AG09309 (cell line): ENCODE measurements at places on chromosomes 12 and 14.

GRCh38 chr12:117096501-117097042 is 2.6 kb downstream of the TESC start:
- DNase-seq = no peak

DNA sequence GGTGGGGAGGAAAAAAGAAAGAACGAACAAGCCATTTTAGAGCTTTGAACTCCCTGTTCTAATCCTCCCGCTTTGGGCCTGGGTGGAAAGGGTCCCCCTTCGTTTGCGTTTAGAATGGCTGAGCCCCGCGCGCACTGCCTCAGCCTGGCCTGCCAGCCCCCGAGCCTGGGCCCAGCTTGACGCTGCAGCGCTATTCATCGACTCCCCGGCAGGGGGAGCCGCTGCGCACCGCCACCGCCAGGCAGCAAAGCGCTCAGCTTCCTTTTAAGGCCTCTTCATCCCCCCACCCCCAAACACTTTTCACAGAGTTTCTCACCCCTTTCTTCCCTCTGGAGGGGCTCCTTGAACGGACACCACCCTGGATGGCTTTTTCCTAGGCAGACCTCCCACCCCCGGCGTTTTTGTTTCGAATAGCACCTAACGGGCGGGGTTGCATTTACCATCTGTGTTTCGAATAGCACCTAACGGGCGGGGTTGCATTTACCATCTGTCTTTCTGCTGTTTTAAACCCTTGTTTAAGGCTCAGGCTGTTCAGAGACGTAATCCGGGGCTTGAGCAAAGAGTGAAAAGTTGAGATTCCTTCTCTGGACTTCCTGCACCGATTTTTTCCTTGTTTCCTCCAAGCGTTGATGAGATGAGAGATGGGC is 56.4 kb upstream of the PIWIL1 start:
- no peak for DNase-seq

- DNase-seq = no peak
These were observed 53.6 kb downstream of the TEAD4 start for GRCh38 chr12:3012786-3013185.

GRCh38 chr12:48817873-48818830 is at the start of gene CACNB3:
Gene CACNB3 (plus strand): TSS chr12:48818496. CDS start chr12:48818930, 434 bp downstream.
- DNase-seq = no peak

GRCh38 chr14:89493877-89494634 is 77.0 kb upstream of the FOXN3 start:
- DNase-seq = no peak

GRCh38 chr14:77125281-77125801 is 16.2 kb downstream of the ZDHHC22 start:
- no peak for DNase-seq

DNA sequence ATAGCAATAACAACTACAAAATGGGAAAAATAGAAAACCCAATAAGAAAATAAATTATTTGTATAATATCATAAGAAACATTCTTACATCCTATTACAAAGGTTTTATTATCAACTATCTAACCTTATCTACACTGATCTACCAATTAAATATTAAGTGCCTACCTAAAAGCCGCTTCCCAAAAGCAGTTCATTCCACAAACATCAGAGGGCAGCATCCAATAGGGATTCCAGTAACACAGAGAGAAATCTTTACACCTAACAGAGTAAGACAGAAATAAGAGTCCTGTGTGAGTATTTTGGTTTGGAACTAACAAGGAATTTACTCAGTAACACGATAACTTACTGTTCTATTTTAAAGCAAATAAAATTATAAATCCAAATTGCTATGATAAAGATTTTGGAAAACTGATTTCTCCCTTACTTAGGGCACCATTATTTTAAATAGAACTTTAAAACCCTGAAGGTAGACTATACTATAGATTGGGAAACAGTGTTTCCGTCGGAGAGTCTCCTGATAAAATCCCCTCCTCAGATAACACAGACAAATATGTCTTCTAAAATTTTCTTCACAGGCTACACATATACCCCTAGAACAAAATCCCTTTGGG is 15.0 kb downstream of the GXYLT1 start:
- no peak for DNase-seq

- DNase-seq = no peak
These were observed 2.5 kb downstream of the SETD3 start for GRCh38 chr14:99478128-99478527.

DNA sequence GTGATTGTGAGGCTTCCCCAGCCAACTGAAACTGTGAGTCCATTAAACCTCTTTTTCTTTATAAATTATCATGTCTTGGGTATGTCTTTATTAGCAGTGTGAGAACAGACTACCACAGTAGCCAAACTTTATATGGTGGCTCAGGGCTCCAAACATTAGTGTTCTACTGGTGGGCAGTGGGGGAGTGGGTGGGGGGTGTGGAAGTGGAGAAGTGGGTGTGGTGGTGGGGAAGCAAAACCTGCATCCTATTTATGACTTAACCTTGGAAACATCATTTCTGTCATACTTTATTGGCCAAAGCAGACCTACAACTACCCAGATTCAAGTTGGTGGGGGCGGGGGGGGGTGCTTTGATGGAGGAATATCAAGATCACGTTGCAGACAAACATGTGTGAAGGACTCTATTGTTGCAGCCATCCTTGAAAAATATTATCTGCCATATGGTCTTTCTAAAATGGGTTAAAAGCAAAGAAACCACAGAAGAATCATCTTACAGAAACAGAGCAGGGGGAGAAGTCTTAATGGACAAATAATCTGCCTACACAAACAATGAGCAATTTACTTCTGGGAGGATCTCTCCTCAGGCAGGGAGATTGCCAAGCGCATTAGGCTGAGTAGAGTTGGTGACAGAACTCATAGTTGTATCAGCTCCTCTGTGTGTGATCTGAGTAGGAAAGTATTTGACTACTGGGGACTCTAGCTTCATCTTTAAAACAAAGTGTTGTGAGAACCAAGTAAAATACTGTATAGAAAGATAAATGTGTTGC is 1.4 kb upstream of the PWP1 start:
- no peak for DNase-seq

GRCh38 chr14:33958605-33959226 is 7.8 kb upstream of the EGLN3 start:
- no peak for DNase-seq

- DNase-seq = no peak
These were observed 8.0 kb upstream of the EVL start for GRCh38 chr14:100056964-100057795.

DNA sequence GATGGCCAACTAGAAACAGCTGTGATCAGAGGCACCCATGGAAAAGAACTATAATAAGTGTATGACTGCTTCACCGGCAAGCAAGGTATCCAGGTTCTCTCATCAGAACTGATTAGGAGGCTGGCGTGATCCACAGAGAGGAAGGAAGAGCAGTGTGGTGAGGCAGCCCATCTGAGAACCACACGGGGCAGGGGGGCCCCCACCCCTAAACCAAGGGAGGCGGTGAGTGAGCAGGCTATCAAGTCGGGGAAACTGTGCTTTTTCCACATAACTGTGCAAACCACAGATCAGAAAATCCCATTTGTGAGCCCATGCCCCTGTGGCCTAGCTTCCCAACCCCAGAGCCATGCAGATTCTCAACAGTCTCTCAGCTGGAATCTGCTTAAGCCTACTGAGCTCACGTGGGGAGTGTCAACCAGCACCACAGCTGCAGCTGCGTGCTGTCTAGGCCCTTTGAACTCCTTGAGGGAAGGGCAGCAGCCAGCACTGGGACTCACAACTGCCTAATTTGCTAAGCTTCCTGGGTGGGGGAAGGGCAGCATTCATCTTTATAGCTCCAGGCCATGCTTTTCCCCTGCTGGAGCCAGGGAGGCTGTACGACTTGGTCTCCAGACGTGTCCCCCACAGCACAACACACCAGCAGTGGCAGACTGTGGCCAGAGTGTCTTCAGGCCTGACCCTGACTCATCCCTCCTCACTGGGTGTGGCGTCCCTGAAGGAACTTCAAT is 444.4 kb upstream of the ATP2B1 start:
- no peak for DNase-seq

DNA sequence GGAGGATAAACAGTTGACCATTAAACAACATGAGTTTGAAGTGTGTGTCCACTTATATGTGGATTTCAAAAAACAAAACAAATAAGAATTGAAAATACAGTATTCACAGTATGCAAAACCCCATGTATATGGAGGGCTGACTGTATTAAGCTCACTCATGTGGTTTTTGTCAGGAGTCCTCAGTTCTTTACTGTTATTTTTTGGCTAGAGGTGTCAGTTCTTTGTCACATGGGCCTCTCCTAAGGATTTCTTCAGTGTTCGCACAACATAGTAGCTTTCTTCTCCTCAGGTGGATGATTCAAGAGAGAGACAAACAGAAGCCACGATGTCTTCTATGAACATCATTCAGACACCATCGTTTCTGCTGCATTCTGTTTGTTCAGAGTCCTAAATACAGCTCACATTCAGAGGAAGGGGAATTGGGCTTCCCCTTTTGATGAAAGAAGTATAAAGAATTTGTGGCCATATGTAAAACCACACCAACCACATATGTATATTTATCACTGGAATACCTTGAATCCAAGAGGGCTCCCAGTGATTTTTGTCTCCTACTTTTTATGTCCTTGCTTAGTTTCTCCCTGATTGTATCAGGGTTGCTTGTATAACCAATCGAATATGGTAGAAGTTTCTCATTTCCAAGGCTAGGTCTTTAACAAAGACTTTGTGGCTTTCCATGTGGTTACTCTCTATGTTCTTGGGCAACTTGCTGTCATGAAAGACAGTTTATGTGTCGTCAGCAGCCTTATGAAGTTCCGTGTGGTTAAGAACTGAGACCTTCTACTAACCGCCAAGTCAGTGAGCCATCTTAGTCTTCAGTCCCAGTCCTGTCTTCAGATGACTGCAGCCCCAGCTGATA is 18.9 kb downstream of the MNAT1 start:
- DNase-seq = peak; percentile 35

- DNase-seq = no peak
These were observed 112.8 kb upstream of the IGF1 start for GRCh38 chr12:102593134-102593533.

DNA sequence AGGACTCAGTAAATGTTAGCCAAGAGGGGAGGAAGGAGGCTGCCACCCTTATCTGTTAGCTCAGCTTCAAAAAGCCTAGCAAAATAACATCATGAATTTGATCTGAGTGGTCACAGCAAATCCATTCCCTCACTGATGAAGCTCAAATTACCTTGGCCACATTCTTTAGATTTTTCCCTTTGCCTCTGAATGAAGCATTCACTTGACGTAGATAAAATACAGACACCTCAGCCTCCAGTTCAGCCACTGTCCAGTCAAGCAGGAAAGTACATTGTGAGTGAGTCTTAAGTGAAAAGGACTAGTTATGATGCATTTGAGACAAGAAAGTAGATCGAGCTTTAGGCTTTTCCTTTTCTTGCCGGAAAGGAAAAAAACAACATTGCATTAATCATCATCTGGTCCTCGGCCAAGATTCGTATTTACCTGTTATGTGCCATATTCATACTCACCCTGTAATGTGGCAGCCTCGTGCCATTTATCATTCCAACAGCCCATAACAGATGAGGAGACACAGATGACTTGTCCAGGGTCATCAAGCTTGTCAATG is 146.5 kb downstream of the ETV6 start:
- no peak for DNase-seq

DNA sequence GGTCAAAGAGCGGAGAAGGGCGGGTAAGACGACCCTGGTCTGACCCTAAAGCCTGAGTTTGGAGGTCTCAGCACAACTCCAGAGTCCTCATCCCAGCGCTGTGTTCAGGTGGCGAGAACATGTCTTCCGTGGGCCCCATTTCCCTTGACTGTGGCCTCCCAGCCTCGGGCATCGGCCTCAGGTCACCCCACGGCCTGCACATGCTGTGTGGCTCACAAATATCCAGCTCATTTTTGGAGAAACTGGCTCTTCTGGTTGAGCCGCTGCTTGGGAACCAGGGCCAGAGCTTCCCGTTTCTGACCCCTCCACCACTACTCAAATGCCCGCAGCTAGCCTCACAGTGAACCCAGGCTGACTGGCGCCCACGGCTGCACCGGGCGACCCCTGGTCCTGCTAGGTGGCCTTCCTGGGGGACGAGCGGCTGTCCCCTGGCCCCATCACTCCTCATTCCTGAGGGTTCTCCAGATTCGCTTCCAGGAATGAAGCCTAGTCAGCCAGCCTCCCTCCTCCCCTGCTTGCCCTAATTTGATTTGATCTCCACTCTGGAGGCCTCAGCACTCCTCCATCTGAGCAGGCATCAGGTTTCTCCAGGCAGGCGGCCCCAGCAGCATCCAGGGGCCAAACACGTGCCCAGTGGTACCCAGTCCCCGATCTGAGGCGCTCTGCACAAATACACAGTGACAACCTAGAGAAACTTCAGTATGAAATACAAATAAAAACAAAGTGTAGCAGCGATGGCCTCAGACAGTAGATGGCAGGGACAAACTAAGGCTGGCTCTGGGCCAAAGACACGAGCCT is 4.7 kb downstream of the P2RX2 start:
- DNase-seq = no peak

- no peak for DNase-seq
These were observed 292.4 kb downstream of the DUSP6 start for GRCh38 chr12:89059721-89060541.

DNA sequence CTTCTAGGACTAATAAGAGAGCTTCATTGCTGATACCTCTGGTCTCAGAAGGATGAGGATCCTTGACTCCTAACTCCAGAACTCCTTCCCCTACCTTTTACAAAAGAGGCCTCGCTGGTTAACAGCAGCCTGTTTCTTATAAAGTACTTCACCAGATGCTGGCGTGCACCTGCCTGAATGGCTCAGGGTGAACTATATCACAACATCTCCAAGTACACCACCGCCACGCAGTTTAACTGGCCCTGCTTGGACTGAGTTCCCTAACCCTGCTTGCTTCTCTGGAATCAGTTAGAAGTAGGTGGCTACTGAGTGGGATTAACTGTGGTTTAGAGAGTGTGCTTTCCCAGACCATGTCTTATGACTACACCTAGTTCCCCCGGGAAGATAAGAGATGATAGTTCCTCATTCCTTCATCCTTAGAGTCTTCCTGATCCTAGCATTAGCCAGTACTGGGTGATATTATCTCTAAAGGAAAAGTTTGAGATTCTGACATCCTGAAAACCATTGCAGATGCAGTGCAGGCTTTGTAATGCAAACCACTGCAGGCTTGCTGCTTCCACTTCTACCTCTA is 3.0 kb downstream of the FOXJ2 start:
- no peak for DNase-seq

DNA sequence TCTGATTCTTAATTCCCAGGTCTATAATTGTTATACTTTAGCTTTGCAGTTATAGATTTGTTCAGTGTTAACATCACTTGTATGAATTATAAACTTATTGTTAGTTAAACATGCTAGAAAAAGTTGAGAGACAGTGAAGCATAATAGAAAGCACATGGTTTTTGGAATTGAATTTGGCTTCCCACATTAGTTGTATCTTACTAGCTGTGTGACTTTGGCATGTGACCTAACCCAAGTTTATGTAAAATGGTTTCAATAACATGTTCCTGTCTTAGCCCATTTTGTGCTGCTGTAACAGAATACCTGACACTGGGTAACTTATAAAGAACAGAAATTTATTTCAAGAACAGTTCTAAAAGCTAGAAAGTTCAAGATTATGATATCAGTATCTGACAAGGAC is 146.3 kb downstream of the PDE3A start:
- no peak for DNase-seq
